ENCODE measurements at places on chromosomes 11 and 22. TPM values are rescaled to one million over a fixed set of nuclear protein-coding genes. Genes with fewer than 3 reads are reported as not detected.

RBMXL2 gene
- not detected for total RNA-seq

IRF7 gene
- total RNA-seq, result 6.5 TPM

PICALM gene
- 551 TPM for total RNA-seq

DUSP8 gene
- total RNA-seq, result 0.59 TPM

SDHD gene
- 107 TPM for total RNA-seq

EWSR1 gene
- total RNA-seq, result 95.6 TPM
